ENCODE measurements at places on chromosomes 7 and 10.

DNA sequence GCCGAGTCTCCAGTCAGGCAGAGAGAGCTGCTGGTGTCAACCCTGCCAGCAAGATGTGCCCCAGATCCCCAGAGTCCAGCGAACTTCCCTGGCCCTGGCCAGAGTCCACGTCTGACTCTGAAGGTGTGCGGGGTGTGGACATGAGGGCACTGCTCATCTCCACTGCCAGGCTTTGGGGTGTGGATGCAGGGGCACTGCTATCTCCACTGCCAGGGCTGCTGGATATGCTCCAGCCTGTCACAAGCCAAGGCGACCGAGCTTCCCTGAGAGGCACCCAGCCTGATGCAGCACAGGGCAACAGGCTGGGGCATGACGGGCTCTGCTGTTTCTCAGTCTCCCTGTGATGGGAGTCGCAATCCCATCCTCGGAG, 596.8 kb downstream of the PTPRN2 start:
- no peak for DNase-seq

- no peak for DNase-seq
Observed at GRCh38 chr10:60417901-60418300, 28.2 kb upstream of the ANK3 start.

DNA sequence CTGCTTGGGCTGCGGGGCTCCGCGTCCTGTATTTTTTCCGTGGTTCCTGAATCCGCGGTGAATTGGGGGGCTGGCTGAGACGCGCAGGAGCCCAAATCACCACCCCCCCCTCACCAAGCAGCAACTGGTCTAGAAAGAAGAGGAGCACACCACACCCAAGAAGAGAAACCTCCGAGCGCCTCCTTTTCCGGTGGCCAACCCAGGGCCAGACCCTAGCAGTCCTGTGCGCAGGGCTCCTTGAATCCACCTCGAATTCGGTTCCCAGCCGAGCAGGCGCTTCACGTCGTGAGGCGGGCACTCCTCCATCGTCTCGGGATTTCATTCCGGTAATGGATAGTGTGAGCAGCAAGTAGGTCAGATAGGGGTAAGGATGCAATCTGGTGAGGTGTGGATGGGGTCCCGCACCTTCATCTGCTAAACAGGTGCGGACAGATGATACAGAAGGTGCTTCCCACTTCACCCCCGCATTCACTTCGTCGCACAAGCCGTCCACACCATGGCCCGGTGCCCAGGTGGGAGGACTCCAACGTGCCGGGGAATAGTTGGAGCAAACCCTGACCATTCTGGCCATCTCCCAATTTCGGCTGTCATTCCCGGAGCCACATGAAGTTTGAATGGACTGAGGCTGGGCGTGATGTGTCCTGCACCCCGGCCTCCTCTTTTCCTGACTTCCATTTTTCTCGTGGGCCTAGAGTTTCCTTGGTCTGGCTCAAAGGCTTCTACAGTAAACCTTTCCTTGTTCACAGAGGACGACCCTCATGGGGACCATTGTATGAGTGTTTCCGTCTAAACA, 19.8 kb upstream of the ZNF273 start:
- DNase-seq = no peak

GRCh38 chr7:84946549-84946948, 240.3 kb downstream of the SEMA3D start:
- no peak for DNase-seq

DNA sequence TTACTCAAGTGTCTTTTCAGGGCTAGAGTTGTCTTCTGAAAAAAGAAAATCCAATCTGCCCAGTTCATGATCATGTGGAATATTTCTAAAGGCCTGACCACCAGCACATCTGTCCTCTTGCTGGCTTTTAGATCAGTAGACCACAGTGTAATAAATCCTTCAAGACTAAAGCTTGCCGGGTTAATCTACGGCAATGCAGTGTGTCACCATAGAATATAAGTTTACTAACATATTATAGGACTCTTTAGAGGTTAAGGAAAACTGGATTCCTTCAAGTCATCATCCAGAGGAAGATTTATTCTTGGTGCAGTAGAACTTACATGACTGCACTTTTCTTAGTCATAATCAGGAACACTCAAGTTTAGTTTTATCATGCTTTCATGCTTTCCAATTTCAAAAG, 349.5 kb downstream of the SEMA3D start:
- no peak for DNase-seq

- no peak for DNase-seq
Observed at GRCh38 chr7:123270570-123270969, 70.8 kb upstream of the SLC13A1 start.

- no peak for DNase-seq
Observed at GRCh38 chr10:77626266-77626935, 11.2 kb downstream of the KCNMA1 start.

DNA sequence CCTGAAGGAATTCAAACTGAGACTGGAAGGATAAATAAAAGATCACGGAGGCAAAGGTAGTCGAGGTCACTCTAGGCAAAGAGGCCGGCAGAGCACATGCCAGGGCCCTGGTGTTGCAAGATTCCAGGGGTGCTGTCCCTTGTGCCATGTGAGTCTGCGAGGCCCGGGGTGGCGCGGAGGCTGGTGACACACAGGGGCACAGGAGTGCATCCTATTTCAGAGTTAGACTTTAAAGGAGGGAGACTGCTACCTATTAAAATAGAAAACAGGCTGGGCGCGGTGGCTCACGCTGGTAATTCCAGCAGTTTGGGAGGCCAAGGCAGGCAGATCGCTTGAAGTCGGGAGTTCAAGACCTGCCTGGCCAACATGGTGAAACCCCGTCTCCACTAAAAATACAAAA, 12.6 kb downstream of the BEND7 start:
- no peak for DNase-seq

DNA sequence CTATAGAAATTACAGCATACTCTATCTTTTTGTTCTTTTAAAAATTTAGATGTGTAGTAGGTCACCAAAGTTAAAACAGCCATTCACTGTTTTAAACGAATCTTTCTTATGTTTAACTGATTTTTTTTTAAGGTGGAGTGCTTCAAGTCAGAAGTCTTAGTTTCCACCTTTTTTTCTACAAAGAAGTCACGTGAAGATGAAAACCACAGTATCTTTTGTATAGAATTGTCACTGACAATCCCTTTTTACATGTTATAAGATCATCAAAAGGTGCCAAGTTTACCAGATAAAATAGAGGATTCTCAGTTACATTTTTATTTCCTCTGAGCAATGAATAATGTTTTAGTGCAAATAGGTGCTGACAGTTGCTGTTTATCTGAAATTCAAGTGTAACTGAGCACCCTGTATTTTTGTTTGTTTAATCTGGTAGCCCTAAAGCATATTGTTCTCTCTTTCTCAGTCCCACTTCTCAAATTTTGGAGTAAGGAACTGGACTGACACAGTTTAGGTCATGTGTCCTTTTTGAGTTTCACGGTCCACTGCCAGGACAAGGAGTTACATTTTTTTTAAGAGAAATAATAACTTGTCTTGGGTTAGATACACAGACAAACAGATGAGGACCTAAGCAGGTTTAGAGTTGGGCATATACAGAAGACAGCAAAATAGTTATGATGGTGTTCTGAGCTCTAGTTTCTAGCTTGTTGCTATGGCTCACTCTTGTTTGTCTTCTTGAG, 233.2 kb upstream of the MBL2 start:
- no peak for DNase-seq

- DNase-seq = no peak
Observed at GRCh38 chr7:92612501-92612900, 22.3 kb upstream of the FAM133B start.

DNA sequence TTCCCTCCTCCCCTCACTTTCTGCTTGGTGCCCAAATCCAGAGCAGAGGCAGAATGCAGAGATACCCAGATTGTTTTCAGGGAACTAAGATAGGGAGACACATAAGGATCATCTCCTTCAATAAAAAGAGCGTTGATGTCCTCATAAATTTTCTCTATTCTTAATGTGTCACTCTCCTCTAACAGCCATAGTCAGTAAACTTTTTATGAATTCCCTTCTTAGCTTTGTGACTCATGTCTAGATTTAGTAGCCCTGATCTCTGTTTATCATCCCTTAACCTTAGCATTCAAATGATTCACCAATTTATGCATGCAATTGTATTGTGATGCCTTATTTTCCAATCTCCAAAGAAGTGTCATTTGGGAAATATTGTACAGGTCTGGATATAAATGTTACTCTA, 995.5 kb upstream of the C7orf33 start:
- DNase-seq = no peak

GRCh38 chr7:137771679-137772078, 75.1 kb downstream of the DGKI start:
- no peak for DNase-seq

GRCh38 chr7:1843271-1843861, 173.3 kb downstream of the ELFN1 start:
- DNase-seq = no peak

DNA sequence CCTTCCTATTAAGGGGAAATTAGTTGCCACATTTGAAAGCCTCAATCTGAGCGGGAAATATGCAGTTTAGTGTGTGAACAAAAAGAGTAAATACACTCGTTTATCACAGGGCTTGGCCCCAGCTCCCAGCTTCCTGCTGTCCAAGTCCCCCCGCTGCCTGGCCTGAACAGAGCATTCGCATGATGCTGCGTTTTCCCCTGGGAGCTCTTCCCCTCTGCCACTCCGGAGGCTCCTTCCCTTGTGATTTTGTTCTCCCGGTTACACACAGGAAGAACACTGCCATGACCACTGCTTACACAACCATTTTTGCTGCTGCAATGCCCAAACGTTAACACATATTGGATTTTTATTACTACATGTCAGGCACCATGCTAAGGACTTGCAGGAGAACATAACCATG, 120.7 kb upstream of the ADARB2 start:
- no peak for DNase-seq

GRCh38 chr7:21422751-21423150, 5.1 kb upstream of the SP4 start:
- peak; percentile 67 for DNase-seq

DNA sequence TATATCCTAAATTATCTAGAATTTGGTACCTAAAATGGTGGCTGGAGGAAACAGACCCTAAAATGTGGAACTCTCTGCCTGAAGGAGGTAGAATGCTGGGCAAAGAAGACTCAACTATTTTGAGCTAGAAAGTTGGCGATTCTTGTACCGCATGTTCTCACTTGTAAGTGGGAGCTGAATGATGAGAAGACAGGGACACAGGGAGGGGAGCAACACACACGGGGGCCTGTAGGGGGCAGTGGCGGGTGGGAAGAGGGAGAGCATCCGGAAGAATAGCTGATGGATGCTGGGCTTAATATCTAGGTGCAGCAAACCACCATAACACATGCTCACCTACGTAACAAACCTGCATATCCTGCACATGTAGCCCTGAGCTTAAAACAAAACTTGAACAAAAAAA, 250.6 kb downstream of the CALN1 start:
- no peak for DNase-seq

DNA sequence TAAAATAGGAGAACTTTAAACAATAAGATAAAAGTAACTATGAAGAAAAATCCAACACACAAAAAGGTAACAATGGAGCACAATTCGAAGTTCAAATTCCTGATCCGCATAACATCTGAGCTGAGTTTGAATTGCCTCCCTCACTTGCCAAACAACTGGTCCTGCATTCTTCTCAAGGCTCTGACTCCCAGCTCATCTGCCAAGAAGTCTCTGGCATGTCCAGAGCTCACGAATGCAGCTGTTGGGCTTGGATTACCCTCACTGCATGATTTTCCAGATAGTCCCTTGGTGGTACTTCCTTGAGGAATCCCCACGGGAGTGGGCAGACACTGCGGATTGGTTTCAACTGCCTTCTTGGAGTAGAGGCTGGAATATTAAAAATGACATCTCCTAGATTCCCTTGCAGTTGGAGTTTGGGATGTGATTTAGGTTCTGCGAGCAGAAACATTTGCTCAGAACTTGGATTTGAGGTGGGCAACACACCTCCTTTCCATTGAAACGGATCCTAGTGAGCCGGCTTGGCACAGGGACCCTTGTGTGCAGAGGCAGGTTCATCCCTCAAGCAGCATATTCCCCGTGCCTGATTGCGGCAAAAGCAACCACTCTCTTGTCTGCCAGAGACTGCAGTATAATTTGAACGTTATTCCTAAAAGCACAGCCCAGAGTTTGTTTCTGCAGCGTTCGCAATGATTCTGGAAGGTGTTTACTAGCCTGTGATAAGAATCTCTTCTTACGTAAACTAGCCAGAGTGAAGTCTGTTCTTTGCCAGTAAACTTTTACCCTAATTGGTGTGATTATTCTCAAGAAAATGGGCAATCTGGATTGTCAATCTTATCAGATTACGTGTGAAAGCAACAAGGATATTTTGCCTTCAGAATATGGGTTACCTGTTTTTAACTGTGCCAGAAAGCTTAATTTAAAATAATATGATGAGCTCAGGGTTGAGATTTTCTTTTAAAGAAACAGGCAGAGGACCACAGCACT, 23.4 kb upstream of the PRKCQ start:
- no peak for DNase-seq

- DNase-seq = no peak
Observed at GRCh38 chr7:91526404-91526803, 262.2 kb downstream of the FZD1 start.

- DNase-seq = no peak
Observed at GRCh38 chr10:86863484-86863842, 94.0 kb downstream of the MMRN2 start.

GRCh38 chr10:10609379-10609955, 408.2 kb upstream of the CELF2 start:
- DNase-seq = no peak

DNA sequence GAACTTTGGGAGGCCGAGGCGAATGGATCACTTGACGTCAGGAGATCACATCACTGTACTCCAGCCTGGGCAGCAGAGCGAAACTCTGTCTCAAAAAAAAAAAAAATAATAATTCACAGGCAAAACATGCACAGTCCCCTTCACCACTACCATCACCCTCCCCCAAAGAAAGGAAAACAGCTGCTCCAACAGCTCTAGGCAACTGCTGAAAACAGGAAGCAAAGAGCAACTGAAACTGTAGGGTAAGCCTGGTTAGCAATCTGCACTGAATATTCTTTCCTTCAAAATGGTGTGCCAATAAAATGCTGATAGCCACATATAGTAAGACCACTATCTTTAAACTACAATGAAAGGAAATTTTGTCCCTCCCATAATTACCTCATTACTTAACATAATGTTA, 11.8 kb downstream of the NT5C2 start:
- no peak for DNase-seq

- DNase-seq = no peak
Observed at GRCh38 chr7:151800861-151801260, 76.1 kb downstream of the PRKAG2 start.

DNA sequence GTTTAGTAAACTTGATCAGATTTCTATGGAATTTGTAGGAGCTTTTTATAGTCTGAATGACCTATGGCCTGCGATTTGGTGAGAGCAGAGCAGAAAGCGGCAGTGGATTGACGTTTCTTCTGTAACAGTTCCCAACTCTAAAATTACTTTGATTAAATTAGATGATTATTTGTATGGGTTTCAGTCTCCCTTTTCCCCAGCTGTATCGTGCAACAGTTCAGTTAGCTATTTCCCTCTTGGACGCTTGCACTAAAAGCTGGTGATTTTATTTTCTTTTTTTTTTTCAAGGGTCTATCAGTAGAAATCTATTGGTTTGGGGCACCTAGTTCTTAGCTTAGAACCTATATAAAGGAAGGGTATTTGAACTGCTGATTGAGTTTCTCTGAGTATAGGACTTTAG, 6.8 kb downstream of the AHCYL2 start:
- DNase-seq = no peak

All from erythroblast (primary cell).